Right kidney (tissue), 9 donors: ENCODE measurements at places on chromosomes 5 and 9.
A peak's percentile ranks its signal among the peaks of the same experiment; 100 is the strongest.

DNA sequence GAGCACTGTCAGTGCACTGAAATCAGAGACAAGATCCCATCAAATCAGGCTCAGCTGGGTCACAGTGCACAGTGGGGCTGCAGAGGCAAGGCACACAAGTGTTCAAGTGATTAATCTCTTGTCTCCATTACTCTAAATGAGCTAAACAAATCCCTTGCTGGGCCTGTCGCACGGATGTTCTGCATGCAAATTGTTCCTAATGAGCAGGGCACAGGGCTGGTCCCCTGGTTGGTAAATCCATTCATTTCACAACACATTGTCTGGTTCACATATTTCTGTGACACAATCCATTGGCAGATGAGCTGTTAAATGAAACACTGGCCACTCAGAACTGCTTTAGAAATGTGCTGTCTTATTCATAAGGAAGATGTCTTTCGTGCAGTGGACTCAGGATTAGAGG is 167.9 kb upstream of the BRINP1 start:
- no peak for DNase-seq

GRCh38 chr9:37333288-37333687 is 89.2 kb upstream of the GRHPR start:
- no peak for DNase-seq

DNA sequence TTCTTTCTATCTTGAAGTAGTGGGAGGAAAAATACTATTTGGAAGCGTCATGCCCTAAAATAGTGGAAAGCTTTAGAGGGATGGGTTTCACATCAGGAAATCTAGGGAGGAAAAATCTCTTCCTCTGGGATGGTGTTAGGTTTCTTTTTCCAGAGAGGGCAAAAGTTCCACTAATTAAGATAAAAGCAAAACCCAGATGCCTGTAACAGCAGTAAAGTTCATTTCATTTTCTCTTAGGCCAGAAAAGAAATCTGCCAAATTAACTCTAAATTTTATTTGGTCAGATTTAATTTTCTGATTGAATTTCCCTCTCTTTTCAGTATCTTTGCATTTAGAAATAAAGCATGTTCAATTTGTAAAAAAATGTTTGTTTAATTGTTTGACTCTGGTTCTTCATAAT is 88.8 kb downstream of the LURAP1L start:
- DNase-seq = no peak

- DNase-seq = peak; percentile 18
Measured at GRCh38 chr9:109192732-109193361, 25.8 kb upstream of the FRRS1L start.

GRCh38 chr5:125413496-125414274 is 667.2 kb upstream of the ZNF608 start:
- DNase-seq = peak; percentile 61

- DNase-seq = no peak
Measured at GRCh38 chr9:8679371-8679822, 879.8 kb upstream of the DMAC1 start.

GRCh38 chr5:33583332-33583731 is 142.6 kb downstream of the TARS1 start:
- DNase-seq = no peak

GRCh38 chr5:10329446-10329819 is 21.7 kb upstream of the CMBL start:
- DNase-seq = no peak

DNA sequence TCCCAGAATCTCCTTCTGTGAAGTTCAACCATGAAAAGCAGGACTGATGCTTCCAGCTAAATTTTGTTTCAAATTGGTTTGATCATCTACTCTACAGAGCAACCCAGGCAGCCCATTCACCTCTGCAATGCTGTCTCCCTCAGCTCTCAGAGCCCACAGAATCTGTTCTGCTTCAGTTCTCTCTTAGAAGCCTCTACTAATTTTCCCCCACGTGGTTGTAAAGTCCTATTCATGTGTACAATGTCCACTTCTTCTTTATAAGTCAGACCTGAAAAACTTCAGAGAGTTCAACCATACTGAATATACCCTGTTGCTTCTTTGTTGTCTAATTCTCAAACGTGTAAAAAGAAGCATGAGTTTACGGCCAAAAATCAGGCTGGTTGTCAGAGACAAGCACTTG is 21.3 kb upstream of the FAM13B start:
- no peak for DNase-seq

DNA sequence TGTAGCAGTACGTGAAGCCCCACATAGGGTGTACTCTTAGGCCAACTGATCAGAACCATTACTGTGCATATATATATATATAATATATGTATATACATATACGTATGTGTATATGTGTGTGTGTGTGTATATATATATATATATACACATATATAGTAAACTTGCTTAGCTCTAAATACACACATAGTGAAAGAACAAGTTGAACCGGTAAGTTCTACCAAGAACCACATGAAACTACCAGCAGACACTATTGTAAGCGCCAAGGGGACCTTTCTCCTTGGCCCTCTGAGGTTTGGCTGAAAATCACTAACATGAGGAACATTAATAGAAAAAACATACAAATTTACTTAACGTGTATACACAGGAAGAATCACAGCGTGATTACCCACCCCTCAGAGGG is 1.8 kb upstream of the TARS1 start:
- no peak for DNase-seq

DNA sequence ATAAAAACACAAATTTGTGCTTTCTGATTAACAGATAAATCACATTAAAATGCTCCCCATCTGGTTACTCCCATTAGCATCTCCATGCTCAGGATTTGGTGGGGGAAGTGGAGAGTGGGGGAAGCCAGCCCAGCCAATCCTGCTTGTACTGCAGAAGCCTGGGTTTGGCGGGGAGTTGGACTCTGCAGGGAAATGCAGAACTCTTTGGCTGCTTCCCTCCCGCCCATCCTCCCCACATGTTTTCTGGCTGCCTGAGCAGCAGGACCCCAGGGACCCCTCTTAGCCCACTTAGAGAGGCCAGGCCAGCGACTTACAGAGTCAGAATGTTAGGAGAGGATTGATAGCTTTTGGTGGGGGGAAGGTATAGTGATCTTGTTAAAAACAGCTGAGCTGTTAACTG is 59.5 kb upstream of the FOXI1 start:
- DNase-seq = no peak

DNA sequence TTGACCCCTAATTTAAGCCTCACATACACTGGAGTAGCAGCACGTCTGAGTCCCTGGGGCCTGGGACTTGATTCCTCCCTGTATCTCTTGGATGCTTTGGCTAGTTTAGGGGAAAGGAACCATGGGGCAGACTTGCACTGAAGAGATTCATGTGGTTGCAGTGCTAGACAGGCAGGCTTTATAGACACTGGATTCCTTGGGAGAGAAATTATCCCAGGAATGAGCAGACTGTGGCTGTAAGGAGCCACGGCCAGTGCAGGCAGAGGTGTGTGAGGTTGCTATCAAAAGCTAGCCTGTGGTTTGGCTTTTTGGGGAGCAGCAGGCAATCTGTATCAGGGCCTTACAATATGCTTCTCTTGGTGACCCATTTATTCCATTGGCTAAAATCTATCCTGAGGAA is 20.5 kb upstream of the PITX1 start:
- no peak for DNase-seq

- DNase-seq = no peak
Measured at GRCh38 chr9:116717150-116717549, 30.0 kb downstream of the TRIM32 start.

GRCh38 chr5:139181835-139182452 is 16.2 kb downstream of the SIL1 start:
- no peak for DNase-seq

- DNase-seq = no peak
Measured at GRCh38 chr5:104353371-104353770, 790.8 kb upstream of the NUDT12 start.

- DNase-seq = no peak
Measured at GRCh38 chr5:71996789-71997188, 110.5 kb upstream of the MAP1B start.

- no peak for DNase-seq
Measured at GRCh38 chr5:18749763-18750162, 1115.5 kb downstream of the TAF11L14 start.

DNA sequence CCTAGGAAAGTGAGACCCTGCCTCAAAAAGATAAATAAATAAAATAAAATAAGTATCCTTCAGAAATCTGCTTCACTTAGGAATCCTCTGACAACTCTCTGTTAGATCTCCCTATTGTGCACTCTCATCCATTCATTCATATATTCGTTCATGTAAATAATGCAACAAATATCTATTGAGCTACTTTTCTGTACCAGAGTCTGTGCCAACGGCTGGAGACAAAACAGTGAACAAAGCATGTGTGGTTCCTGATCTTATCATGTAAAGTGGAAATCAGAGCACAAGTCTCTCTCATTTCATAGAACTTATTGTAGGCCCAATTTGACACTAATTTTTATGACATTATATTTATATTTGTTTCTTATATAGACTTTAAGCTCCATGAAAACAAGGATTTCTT is 40.3 kb upstream of the DAB2 start:
- no peak for DNase-seq

- no peak for DNase-seq
Measured at GRCh38 chr5:171493646-171494393, 74.4 kb downstream of the FGF18 start.

DNA sequence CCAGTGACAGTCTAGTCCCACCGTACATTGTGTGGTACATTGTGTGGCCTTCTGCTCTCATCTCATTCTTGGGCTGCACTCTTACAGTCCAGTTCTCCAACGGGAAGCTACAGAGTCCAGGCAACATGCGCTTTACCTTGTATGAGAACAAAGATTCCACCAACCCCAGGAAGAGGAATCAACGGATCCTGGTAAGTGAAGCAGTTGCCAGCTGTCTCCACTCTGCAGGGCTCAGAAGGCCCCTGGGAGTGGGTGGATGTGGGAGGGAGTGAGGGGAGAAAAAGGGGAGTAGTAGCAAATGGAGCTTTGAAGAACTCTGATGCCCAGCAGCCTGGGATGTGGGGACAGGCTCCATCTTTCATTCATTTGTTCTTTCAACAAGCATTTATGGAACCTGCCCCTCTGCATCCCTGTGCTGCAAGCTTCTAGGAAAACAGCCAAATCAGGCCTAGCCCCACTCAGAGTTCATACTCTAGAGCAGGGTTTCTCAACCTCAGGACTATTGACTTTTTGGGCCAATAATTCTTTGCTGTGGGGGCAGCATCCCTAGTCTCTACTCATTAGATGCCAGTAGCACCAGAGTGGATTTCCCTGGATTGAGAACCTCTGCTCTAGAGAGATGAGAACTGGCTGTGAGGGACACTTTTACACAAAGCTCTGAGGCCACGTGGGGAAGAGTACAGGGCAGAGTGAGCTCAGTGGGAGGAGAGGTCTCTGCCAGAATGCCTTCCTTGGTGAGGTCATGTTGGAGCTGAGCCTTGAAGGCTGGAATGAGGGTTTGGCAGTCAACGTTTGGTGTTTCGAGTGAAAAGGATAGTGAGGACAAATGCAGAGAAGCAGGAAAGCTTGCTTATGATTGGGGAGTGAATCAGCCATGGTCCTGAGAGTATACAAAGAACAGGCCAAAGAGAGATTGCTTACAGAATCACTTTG is 1.1 kb downstream of the POLR1E start:
- no peak for DNase-seq

DNA sequence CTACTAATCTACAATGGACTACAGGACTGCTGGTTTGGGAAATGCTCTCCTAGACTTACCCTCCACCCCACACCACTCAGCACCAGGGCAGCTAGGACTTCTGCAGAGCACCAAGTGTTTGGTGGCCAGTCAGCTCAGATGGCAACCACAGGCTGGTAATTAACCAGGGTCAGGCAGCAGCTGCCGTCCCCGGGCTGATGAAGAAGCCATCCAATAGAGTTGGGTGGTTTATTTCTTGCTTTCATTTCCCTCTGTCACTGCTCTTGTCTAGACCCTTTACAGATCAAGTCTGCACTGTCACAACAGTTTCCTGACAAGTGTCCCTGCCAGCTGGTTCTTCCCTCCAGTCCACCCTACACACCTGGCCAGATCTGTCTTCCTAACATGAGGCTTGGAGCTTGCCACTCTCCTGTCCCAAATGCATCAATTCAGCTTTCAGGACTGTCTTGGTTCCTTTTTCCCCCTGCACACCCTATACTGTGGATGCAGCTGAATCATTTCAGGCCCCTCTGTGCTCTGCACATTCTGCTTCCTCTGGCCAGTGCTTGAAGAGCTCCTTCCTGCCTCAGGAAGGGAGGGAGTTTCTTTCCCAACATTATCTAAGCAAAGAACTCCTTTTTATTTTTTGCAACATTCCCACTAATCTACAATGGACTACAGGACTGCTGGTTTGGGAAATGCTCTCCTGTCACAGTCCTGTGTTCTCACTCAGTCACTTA is 30.2 kb upstream of the HSPA9 start:
- no peak for DNase-seq

DNA sequence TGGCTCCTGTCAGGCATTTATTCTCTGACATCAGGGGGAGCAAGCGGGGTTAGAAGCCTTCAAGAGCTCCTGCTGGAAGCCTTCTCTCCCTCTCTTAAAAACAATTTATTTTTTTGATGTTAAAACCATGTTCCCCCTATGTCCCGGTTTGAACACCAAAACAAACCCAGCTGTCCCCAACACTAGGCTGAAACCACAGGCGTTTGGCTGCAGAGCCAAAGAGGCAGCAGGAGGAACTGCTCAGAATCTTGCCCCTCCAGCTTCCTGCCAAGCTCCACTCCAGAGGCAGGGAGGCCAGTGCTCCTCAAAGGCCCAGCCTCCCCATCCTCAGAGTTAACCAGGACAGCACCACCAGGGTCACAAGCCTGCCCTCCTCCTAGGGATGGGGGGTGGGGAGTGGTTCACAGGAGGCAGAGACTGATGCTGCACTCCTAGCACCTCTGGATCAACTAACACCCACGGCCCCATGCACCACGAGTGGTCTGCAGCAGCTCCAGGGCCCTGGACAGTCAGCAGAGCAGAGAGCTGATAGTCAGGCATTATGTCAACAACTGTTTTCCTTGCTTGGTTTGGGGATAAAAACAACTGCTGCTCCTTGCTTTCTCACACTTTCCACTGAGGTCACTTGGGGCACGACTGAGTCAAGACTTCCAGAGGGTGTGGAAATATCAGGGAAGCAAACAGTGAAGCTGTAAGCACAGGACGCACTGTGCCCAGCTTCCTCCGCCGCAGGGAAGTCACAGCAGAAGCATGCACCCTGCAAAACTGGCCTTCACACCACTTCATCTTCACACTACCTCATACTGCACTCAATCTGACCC is 96.5 kb upstream of the ADRA1B start:
- peak; percentile 47 for DNase-seq

DNA sequence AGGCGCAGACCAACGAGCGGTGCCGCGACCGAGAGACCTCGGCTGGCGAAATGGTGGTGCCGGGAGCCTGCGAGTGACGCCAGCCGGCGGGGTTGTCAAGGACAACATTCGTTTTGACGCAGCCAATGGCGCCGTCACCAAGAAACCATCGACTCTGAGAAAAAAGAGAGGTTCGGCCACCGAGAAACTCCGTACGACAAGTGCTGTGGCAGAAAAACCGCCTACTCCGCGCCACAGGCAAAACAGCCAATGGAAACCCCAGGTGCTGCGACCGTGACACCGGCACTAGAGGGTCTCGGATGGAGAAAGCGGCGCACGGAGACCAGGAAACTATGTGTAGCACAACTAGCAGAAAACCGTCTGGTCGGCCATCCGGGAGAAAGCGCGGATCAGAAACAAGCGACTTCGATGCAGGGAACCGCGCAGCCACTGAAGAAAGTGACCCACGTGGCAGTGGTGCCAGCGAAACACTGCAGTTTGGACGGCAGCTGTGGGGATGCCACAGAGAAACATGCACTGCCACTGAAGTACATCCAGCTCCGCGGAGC is 88.8 kb downstream of the ANXA2R start:
- DNase-seq = peak; percentile 79
